Renal pelvis (tissue), 12 donors: ENCODE measurements at places on chromosomes 6 and 20. TPM values are rescaled to one million over a fixed set of nuclear protein-coding genes. Genes with fewer than 3 reads are reported as not detected.
A peak's percentile ranks its signal among the peaks of the same experiment; 100 is the strongest.

- no peak for DNase-seq
Measured at GRCh38 chr6:82057846-82058554, 189.5 kb downstream of the IBTK start.

DNA sequence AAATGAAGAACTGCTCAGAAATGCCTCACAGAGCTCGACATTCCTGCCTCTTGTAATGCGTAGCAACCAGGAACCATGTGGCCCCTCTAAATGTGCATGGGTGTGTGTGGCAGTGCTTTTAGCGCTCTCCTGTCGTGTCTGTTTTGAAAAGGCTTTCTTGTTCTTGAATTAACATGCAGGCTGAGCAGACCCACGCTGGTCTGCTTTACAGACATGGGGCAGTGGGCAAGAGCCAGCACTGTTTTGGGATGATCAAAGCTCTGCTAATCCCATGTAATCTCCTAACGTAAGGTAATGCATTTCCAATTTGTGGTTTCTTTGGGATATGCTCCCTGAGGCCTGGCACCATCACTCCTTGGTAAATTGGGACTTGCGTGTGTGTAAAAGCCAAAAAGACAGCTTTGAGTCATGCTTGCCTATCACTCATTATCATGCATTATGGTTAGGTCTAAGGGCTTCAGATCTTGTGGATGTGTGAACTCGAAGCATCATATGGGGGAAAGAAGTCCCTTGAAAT lies 11.8 kb downstream of the RIPOR2 start:
- DNase-seq, result no peak

DNA sequence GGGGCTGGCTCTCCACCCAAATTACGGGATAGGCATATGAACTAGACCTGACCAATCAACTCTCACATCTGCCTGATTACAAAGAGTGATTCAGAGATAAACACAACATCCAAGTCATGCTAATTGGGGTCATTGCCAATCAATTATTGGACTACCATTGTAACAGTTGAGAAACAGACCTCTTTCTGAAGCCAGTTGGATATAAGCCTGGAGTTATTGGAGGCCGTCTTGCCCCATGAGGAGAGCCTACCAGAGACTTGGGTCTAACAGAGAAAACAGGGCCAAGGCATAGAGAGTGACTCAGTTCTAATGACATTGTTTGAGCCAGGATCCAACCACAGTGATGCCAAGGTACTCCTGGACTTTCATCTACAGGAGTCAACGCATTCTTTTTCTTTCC lies 39.4 kb upstream of the HIVEP2 start:
- no peak for DNase-seq

GRCh38 chr6:170345662-170346061 lies 39.1 kb downstream of the FAM120B start:
- no peak for DNase-seq

GRCh38 chr20:59082077-59082740 lies 39.6 kb upstream of the PRELID3B start:
- no peak for DNase-seq

DNA sequence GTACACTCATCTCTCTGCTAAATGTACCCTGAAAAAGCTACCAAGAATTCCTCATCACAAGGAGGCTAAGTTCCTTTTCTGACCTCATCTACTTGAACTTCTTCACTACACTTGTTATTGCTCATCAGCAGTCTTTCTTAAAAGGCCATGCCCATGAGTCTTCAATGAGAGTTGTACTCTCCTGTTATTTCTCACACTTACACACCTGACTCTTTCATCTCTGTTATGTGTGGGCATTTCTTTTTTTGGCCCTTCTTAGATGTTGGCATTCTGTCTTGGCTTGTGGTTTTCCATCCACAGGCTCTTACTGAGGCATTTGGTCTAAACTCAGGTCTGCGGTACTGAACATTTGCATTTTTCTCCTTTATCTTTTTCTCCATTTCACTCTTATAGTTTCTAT lies 10.7 kb upstream of the SLC17A1 start:
- DNase-seq, result no peak

GRCh38 chr20:51417250-51418136 lies 125.0 kb downstream of the NFATC2 start:
- DNase-seq, result no peak

DNA sequence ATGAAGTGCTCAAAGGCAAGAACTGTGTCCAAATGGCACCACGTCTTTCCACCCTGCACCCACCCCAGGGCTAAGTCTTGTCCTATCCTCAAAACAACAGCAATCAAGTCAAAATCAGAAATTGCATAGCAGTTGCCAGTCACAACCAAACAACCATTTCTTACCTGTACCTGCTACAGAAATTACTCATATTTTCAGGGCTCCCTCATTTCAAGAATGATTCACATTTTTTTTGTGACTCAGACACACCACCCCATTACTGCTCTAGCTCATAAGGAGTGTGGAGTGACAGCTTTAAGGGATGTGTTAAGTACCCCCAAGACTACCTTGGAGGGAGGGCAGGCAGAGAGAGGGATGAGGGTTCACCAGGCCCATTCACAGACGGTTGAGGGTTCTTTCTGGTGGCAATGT lies 111.7 kb downstream of the TRERF1 start:
- no peak for DNase-seq

DNA sequence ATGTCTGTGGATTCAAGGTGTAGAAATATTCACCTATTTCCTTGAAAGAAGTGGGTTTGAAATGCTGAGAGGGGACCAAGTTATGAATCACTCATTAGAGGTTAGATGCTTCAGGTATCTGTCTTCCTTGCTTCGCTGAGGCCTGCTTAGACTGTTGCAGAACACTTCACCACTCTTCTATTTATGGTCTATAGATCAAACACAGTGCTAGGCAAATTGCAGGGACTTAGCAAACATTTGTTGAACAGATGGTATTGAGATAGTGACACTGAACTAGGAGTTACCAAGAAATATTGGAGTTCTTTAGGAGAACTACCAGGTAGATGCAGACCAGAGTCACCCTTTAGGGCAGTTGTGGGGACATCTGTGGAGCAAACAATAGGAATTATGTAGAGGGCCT lies 123.8 kb downstream of the RFPL4B start:
- no peak for DNase-seq

DNA sequence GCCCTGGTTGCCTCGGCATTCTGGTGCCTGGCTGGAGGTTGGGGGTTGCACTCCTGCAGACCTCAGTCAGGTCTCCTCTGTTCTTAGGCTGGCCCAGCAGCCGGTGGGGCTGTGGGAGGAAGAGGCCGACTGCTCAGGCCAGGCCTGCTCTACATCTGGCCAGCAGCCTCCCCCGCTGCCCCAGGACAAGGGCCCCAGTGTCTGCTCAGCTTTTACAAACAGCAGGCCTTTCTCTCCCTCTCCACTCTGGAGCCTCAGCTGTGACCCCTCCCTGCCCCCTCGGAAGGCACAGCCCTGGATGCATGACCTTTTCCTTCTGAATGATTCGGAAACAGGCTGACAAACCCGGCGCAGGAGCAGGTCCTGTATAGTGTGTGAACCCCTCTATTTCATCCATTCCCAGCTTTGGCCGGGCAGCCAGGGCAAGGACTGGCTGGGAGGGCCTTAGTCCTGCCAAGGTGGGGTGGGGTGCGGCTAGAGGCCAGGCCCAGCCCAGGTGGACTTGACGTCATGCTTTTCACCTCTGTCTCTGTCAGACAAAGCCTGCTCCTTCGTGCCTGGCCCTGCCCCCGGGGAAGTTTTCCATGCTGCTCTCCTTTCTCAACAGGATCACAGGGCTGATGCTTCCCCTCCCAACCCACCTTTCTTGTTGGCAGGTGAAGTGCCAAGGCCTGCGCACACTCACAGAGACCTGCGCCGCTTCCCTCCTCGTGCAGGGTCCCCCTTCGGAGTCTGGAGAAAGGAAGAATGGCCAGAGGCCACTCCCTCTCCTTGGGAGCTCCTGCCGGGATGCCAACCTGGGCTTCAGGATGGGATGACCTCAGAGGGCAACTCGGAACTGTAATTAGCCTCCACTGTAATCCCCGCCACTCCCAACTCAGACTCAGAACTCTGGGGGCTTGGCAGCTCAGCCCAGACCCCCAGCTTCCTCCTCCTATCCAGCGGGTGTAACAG lies 10.1 kb upstream of the ITPR3 start:
- no peak for DNase-seq

- DNase-seq, result no peak
Measured at GRCh38 chr20:62566771-62567170, 75.5 kb upstream of the SLCO4A1 start.

DNA sequence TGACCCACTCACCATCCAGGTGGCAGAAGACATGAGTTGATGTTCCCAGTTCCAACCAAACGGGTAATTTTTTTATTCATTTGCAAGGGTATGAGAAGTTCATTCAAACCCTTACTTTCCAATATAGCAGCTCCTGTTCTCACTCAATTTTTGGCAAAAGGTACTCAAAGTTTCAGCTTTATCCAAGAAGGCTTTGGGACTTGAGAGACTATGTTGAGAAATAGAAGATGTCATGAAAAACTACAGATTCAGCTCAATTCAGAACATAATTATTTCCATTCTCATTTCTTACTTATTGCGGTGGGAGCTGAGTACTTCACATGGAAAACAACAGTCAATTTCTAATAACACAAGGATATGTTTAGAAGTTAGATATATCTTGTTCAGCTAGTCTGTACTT lies 162.3 kb downstream of the FNDC1 start:
- no peak for DNase-seq

DNA sequence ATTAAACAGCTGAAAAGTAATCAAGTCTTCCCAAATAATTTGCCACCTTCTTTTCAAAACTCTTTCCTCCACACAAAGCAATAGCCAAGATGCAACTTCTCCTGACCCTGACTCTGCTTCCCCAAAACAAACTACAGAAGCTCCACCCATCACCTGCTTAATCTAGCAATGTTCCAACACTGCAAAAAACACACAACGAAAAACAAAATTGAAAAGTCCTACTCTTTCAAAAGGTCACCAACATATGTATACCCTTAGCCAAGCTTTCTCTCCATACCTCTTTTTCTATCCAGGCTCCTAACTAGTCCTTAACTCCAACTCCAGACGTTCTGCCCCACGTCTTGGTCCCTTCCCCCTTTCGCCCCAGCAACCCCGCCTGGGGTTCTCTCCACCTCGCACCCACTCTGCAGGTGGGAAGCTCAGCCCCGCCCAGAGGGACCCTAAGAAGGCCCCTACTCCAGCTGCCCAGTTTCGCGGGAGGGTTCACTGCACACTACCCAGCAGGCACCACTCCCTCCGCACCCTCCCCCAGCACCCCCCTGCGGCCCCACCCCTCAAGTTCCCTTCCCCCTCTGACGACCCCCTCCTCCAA lies 717 bp downstream of the CSNK2A1 start:
- peak; percentile 24 for DNase-seq

DNA sequence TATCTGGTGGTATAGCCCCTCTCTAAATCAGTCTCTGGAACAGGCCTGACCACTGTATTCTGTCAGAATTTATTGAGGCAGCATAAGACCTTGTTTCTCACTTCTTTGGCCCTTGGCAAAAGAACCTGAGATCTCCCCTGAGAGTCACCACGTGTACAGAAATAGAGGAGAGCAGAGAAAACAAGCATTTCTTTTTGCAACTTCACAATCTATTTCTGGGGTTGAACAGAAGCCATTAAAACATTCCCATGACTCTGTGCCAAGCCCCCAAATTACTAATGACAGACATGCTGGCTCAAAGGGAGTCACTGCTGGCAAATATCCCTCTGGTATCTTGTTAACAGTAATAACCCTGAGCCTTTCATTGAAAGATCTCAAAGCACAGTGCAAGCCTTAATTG lies 395.3 kb downstream of the MAFB start:
- DNase-seq, result peak; percentile 16

- DNase-seq, result no peak
Measured at GRCh38 chr6:81436990-81437389, 315.5 kb downstream of the TENT5A start.

GRCh38 chr6:70998148-70998547 lies 41.3 kb upstream of the B3GAT2 start:
- no peak for DNase-seq

- no peak for DNase-seq
Measured at GRCh38 chr20:17635332-17636244, 46.5 kb downstream of the RRBP1 start.

- DNase-seq, result no peak
Measured at GRCh38 chr20:6709910-6710595, 57.4 kb upstream of the BMP2 start.

- DNase-seq, result peak; percentile 60
Measured at GRCh38 chr20:58481481-58482021, 33.6 kb downstream of the APCDD1L start.

DNA sequence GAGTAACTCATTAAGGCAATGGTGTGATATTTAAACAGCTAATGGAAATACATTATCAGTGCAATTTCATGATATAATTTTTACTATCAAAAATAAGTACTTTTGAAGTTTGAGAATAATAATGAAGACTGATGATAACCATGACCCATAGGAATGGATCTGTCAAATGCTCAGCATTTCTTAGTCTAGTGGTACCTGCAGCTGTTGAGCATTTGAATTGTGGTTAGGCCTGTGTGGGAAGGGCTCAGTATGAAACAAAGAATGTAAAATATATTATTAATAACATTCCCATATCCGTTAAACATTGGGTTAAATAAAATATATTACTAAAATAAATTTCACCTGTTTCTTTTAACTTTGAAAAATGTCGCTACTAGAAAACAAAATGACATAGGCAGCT lies 173.0 kb downstream of the PHF3 start:
- no peak for DNase-seq

DNA sequence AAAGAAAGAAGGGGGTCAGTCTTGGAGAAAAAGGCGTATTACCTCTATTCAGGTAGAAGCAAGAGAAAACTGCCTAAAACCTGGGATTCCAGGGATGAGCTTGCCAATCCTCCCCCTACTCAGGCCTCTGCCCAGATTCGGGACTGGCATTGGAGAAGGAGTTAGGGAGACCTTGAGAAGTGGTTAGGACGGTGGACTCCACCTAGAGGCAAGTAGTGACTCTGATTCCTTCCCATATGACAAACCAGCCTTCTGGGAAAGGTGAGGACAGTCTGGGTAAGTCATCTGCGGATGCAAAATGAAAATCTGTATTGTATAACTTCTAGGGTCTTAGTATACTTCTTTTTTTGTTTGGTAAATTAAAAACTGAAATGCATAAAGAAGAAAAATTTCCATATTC lies 43.8 kb downstream of the SLX4IP start:
- DNase-seq, result no peak

DNA sequence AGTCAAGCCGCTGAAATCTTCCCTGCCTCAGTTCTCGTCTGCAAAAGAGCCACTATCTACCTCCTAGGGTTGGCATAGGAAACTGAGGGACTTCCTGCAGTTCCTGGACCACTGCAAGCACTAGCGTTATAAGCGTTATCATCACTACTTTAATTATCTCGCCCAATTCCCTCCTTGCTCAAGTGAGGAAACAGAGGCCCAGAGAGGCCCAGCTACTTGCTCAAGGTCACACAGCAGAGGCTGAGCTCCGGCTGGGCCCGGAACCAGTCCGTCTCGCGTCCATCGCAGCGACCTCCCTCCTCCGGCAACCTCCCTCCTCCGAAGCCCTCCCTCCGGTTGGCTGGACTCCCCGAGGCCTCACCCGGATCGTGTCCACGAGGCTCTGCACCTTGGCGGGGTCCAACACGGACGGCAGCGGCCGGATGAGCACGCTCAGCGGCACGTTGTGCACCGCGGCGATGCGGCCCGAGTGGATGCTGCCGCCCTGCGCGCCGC lies 338 bp downstream of the SRXN1 start:
- DNase-seq, result no peak

GRCh38 chr6:36649701-36650484 lies 28.6 kb upstream of the CDKN1A start:
- DNase-seq, result no peak

Gene TRIM10
- polyA plus RNA-seq, result 0.44 TPM

Gene PBX2
- polyA plus RNA-seq, result 190 TPM

Gene PPP1R16B
- 7.2 TPM for polyA plus RNA-seq

Gene CCN6
- polyA plus RNA-seq, result 3.5 TPM

Gene BNIP5
- polyA plus RNA-seq, result 0.20 TPM

Gene BTBD3
- 73.5 TPM for polyA plus RNA-seq

Gene ATP9A
- polyA plus RNA-seq, result 56.9 TPM

Gene CCM2L
- polyA plus RNA-seq, result 9.2 TPM

Gene SNX21
- 18.4 TPM for polyA plus RNA-seq

Gene PPP1R14C
- polyA plus RNA-seq, result 25.7 TPM

Gene FAXC
- polyA plus RNA-seq, result 4.3 TPM
